ENCODE measurements at places on chromosomes 6 and 20.

- DNase-seq: peak; percentile 96
Observed at GRCh38 chr6:134564705-134565104, 246.8 kb upstream of the SGK1 start.

GRCh38 chr6:78308025-78308424 lies 559.3 kb upstream of the IRAK1BP1 start:
- no peak for DNase-seq

- no peak for DNase-seq
Observed at GRCh38 chr6:119231394-119231793, 118.2 kb downstream of the MAN1A1 start.

DNA sequence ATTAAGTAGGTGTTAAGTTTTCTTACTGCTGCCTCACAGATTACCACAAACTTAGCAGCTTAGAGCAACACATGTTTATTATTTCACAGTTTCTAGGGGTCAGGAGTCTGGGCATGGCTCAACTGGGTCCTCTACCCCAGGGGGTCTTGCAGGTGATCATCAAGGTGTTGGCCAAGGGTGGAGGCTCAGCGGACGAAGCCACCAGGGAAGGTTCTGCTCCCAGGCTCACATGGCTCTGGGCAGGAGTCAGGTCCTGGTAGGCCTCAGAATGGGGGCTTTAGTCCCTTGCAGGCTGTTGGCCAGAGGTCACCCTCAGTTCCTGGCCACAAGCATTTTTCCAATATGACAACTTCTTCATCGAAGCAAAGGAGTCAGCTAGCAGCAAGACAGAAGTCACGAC lies 362.5 kb downstream of the PREX1 start:
- DNase-seq: no peak

DNA sequence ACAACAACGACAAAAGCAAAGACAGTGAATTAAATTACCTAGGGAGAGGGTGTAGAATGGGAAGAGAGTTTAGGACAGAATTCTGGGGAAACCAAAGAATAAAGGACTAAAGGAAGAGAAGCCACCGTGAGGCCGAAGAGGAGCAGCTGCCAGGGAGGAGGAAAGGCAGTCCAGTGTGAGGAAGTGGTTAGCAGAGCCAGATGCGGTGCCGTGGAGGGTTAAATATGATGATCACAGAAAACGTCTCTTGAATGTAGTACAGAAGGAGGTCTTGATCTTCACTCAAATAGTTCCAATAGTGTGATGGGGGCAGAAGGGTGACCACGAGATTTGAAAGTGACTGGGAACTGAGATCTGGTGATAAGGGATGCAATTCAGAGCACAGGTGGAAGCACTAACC lies 67.7 kb downstream of the TMEM244 start:
- no peak for DNase-seq

GRCh38 chr6:166770216-166771116 lies 143.4 kb upstream of the RPS6KA2 start:
- DNase-seq: no peak

- no peak for DNase-seq
Observed at GRCh38 chr20:39130627-39131026, 168.5 kb downstream of the DHX35 start.

DNA sequence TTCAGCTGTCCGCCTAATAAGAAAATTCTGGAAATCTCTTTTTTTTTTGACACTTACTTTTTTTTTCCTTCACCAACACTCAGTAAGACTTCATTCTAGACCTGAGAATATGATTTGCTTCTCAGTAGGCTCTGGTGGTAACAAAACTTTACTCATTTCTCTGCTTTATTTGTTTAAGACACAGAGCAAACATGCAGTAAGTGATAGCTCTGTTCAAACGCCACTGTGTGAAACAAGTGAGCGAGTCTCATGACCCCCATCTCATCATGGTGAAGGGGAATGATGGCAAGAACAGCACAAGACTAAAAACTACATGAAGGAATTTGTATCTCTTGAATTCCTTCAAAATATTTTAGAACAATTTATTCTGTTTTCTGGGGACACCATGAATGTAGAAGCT lies 541.6 kb upstream of the POU3F2 start:
- DNase-seq: no peak

DNA sequence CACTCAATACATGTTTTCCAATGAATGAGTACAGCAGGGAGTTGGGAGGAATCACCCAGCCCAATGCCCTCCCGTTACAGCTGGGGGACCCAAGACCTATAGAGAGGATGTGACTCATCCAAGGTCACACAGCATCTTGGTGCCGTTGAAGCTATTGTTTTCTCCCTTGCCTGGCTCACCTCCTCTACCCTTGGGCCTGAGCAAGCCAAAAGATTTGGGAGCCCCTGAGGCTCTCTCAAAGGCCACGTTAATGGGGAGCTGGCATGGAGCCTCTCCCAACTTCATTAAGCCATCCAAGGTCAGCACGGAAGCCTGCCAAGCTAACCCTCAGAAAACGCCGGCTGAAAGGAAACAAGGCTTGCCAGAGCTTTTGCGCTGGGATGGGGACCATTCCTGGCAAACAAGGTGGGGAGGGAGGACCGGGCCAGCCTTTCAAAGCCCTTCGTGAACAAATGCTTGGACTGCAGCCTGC lies 30.4 kb downstream of the KCNB1 start:
- DNase-seq: no peak

DNA sequence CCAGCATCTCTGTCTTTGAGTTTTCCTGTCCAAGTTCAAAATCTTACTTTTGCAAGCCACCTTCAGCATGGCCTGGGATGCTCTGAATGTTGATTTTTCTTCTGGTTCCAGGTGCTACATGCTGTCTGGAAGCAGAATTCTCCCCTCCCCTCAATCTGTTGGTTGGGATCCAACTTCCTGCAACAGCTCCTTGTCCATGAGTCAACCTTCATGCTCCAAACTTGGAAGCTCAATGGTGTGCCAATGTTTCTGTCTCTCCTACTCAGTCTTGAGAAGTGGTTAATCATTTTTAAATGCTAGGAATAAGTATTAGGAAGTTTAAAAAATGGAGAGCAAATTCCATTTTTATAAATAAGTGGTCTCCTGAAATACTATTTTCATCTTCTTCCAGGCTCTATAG lies 33.2 kb upstream of the PLEKHG1 start:
- DNase-seq: no peak

DNA sequence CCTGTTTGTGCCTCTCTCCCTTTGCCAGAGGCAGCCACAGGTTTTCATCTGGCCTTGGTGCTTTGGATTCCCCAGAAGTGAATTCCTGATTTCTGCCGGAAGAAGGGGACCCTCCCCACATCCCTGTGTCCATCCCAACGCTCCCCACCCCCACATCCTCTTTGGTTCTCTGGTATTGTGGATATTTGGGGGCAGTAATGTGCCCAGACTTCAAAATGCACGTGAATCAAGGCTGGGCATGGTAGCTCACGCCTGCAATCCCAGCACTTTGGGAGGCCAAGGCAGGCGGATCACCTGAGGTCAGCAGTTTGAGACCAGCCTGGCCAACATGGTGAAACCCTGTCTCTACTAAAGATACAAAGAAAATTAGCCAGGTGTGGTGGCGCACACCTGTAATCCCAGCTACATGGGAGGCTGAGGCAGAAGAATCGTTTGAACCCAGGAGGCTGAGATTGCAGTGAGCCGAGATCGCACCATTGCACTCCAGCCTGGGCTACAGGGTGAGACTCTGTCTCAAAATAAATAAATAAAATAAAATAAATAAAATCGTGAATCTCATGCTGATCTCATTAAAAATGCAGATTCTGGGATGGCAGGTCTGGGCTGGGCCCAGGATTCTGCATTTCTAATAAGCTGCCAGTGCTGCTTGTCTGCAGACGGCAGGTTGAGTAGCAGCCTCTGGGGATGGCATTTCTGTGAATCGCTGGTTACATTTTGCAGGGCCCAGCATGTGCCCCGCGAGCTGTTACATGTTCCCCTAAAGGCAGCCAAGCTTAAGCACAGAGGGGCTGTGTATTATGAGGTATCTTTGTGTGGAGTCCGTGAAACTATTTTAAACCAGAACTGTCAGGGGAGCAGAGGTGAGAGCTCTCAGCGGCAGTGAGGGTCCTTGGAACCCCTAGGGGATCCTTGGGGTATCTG lies 49.0 kb downstream of the SYNJ2 start:
- no peak for DNase-seq

GRCh38 chr20:15378151-15378550 lies 1040.7 kb upstream of the FLRT3 start:
- no peak for DNase-seq

DNA sequence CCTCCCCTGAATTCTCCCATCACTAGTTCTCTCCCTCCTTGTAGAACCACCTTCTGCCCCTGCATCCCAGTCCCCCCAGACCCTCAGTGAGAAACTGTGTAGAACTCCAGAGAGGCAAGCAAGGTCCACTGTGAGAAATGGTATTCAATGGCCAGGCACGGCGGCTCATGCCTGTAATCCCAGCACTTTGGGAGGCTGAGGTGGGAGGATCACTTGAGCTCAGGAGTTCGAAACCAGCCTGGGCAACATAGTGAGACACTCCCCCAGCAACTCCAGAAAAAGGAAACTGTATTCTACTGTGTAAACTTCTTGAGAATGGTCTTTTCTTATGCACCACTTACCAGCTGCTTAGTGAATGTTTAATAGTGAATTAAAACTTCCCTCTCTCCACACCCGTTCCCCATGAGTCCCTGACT lies 8.2 kb upstream of the CD83 start:
- no peak for DNase-seq

- DNase-seq: no peak
Observed at GRCh38 chr6:38976801-38977500, 71.6 kb upstream of the GLP1R start.

DNA sequence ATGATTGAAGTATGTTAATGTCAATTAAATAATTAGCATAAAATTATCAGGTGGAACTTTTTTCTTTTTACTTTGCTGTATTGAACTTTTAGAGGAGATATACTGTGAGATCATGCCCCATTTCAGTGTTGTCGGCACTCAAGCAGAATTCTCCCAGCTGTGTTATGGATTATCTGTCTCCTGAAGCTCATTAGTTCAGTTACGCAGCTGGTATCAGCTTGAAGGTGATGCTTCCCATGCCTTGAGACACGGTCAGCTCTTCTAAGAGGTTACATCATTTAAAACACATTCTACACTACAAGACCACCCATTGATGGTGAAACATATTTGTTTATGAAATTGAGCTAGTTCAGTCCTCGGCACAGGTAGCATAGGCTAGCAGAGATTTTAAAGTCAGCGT lies 68.9 kb upstream of the PHACTR2 start:
- DNase-seq: no peak

DNA sequence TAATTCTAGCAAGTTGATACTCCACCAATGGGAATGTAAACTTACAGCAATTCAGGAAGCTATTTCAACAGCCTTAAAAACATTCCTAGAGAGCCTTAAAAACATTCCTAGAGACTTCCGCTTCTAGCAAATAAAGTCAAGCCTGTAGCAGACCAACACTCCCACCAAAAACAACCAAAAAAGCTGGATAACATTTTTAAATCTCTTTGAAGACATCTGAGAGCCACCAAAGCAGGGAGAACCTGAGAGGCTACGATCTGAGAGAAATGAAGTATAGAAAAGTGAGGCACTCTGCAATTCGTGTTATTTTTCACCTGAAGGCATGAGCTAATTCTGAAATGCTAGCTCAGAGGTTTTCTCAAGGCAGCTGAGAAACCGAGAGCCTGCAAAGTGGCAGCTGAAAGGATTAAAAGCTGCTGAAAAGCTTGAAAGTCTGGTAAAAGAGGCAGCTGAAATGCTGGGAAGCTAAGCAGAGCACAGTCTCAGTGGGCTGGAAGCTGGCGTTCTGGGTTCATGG lies 20.9 kb downstream of the GPR63 start:
- no peak for DNase-seq

GRCh38 chr6:135464634-135465033 lies 32.9 kb downstream of the AHI1 start:
- no peak for DNase-seq

DNA sequence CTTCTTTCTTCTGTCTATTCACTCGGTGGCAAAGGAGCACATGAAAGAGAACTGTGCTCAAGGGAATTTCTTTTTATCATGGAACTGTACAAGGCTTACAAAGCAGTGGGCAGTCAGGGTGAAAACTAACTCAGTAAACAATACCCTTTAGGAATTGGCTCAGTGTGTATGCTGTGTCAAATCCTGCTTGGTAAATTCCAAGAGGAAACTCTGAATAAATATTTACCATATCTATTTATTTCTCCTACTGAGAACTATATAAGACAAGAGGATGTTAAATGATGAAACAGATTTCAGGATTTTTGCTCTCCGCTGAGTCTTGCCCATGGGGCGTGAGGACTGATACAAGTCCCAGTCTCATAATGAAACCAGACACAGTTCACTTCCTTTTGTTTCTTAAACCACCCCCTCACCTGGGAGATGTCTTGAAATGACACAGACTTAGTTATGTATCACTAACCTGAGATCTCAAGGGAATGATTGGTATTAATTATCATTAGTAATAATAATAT lies 188.8 kb downstream of the BACH2 start:
- DNase-seq: no peak

DNA sequence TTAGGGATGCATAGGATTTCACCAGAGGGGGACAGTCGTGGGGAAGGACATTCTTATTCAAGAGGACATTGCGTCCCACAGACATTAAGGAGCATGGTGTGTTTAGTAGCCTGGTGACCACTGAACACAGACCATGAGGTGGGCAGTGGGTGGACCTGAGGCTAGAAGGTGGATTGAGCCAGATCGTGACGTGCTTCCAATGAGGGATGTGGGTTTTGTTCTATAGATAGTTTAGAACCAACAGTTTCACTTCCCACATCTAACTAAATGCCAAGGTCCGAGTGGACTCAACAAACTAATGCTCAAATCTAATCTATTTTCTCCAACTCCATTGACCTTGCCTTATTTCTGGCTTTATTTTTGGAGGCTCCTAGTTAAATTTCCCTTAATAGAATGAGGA lies 58.5 kb downstream of the OGFRL1 start:
- DNase-seq: no peak

DNA sequence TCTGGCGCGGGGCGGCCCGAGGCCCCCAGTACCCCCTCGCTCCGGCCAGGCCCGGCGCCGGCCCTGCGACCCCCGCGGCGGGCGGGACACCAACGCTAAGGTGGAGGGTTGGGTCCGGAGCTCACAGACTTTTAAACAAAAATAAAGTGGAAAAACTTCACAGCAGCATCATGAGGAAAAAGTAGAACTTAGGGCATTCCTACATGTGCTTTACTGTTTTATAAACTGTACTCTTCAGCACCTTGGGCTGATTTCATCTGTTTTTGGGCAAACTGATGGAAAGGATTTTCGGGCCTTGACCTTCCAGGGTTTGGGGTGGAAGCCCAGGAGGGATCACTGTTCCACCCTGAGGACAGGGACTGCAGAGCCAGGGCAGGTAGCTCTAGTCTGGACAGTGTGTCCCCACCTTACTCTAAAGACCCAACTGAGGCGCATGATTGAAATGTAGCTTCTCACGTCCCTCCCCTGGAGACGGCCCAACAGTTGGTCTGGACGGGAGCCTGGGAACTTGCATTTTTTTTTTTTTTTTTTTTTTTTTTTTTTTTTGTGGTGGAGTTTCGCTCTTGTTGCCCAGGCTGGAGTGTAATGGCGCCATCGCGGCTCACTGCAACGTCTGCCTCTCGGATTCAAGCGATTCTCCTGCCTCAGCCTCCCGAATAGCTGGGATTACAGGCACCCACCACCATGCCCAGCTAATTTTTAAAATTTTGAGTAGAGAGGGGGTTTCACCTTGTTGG lies 740 bp downstream of the NELFCD start:
- DNase-seq: no peak
